Activated T-cell treated with anti-CD3 and anti-CD28 coated beads for 4 hours (primary cell): ENCODE measurements at places on chromosomes 6 and 20.

GRCh38 chr6:118080547-118080946 is 173.5 kb downstream of the SLC35F1 start:
- DNase-seq, result no peak

DNA sequence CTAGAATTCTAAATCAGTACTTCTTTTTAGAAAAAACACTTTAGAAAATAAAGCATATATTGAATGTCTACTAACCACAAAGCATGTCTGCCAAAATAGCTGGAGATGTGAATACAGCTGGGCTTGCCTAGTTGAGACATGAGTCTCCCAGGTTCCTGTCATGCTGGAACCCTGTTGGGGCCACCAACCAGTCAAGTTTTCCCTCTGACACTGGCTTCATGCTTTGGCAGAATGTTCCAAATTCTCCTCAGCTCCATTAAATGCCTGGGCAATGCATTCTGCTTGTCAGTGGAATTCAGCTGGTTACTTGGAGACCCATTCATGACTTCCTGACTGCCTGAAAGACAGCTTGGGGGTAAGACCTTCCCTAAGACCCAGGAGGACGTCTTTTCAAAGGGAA is 87.2 kb downstream of the PRND start:
- no peak for DNase-seq

- no peak for DNase-seq
Measured at GRCh38 chr6:27889275-27889627, 22.9 kb downstream of the OR2B2 start.

GRCh38 chr6:6494677-6495076 is 93.8 kb upstream of the LY86 start:
- DNase-seq, result no peak

GRCh38 chr6:33894438-33894837 is 90.6 kb upstream of the MLN start:
- no peak for DNase-seq

GRCh38 chr20:51803148-51803854 is 980 bp upstream of the SALL4 start:
- DNase-seq, result no peak

DNA sequence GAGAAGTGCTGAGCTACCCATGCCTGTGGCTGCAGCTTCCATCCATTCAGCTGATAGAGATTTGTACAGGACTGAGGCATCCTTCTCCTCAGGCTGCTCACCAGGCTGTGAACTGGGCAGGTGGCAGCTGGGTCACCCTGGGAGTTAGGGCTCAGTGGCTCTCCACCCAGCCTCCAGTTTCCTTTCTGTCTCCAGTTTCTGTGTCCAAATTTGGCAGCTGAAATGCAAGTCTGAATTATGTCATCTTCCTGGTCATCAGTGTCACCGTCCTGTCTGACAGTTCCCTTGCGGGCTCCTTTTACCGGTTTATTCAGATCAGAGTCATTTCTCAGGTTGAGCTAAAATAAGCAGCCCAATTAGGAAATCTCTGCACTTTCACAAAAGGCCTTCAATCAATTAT is 93.3 kb downstream of the EDN1 start:
- no peak for DNase-seq

- no peak for DNase-seq
Measured at GRCh38 chr6:36800223-36801076, 38.8 kb downstream of the CPNE5 start.

DNA sequence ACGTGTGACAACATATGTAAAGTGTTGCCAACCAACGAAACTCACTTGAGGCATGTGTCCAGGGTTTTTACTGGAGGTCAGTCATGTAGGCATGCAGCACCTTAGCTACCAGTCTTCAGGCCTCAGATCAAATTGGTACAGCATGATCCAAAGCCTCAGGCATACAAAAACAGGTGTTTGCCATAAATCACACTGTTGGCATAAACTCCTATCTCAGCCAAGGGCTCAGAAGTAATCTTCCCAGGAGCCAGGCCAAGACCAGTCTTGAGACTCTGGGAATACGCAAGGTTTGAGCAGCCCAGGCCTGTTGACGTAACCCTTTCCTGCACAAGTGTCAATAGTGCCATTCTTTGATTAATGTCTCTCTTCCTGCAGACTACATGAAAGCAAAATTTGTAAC is 163.5 kb downstream of the PRL start:
- DNase-seq, result no peak

- no peak for DNase-seq
Measured at GRCh38 chr20:63814891-63815614, 16.0 kb downstream of the ZBTB46 start.

DNA sequence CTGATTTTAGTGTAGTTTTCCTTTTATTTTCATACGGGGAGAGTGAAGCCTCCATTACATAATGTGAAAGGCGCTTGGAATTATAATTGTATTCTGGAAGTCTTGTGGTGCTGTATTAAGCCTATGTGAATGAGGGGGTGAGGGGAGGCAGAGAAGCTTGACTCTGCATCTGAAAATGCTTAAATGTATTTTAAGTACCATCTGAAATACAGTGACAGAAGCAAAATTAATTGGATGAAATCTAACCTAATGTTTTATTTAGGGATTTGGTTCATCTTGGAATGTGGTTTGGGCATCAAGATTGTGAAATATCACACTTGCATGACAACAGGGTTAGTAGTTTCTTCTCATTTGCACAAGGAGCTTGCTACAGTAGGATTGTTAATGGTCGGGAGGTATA is 41.2 kb downstream of the TMEM200A start:
- no peak for DNase-seq

- no peak for DNase-seq
Measured at GRCh38 chr6:31879901-31880300, 1.1 kb upstream of the SLC44A4 start.

DNA sequence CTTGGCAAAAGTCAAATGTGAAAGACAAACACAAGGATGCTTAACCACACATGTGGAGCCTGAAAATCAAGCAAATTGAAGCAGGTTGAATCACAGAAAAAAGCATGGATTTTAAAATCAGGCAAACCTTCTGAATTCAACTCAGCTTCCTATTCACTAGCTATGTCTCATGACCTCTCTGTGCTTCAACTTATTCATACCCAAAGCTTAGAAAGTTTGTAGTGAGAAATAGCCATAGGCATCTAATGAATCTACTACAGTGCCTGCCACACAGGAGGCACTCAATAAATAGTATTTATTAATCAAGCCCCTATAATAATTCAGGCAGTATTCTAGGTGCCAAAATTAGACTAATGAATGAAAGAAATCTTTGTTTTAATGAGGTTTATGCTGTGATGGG is 112.2 kb upstream of the TNFAIP3 start:
- no peak for DNase-seq

DNA sequence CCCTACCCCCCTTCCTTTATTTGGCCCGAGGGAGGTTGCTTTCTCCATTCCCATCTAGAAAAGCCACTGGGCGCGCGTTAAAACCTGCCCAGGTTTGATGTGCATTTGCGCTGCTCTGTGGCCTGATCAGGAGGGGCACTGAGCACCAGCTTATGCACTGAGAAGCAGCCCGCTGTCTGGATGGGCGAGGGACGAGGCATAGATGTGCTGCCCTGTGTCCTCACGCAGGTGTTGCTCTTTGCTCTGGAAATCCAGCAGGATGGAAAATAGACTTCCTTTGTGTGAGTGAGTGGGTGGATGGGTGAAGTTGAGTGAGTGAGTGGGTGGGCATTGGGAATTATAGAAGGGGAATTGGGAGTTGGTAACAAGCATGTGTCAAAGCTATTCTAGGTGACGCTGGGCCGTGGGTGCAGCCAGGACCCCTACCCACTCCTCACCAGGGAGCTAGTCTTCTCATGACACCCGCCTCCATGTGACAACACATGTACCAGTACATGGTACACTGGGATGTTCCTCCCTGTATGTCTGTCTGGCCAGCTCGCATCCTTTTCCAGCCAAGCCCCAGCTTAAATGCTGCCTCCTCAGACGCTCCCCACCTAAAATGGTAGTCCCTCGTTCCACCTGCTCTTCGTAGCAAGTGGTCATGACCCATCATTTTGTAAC is 162.6 kb downstream of the DTNBP1 start:
- DNase-seq, result no peak

- no peak for DNase-seq
Measured at GRCh38 chr6:110560239-110561007, 84.0 kb upstream of the SLC22A16 start.

DNA sequence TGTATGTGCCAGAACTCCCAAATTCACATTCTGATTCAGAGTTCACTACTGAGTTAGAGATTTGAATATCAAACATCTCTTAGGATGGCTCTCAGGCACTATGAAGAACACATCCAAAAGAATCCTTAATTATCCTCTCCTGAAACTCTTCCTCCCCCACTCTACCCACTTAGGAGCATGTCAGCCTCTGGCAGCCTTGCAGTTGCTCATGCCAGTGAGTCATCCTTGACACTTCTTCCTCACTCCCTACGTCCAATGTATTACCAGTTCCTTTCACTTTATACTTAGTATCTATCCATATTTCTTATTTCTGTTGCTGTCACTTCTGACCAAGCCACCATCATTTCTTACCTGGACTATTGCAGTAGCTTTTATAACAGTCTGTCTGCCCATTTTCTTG is 192.0 kb upstream of the IMPG1 start:
- no peak for DNase-seq

GRCh38 chr6:133551436-133551835 is 310.3 kb downstream of the EYA4 start:
- no peak for DNase-seq

DNA sequence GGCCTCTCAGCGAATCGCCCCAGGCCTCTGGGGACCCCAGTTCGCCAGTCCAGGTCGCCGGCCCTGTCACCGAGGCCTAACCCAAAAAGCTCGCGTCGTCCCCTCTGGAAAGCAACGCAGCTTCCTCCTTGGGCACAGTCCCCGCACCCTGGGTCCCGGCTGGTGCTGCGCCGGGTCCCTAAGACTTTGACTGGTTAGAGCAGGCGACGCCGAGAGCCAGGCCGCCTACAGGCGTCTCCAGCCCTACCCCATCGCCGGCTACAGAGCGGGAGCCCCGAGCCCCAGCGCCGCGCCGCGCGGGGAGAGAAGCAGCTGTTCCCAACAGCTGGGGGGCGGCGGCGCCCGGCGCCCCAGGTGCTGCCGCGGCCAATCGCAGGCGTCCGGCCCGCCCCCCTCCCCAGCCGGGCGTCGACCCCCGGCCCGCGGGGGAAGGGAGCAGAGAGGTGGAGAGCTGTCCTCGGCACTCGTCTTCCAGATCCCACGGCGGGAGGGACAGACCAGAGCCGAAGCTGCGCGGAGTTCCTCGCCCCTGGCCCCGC is 540 bp upstream of the RBM24 start:
- DNase-seq, result no peak

GRCh38 chr20:15542655-15543054 is 1030.6 kb downstream of the KIF16B start:
- DNase-seq, result no peak

DNA sequence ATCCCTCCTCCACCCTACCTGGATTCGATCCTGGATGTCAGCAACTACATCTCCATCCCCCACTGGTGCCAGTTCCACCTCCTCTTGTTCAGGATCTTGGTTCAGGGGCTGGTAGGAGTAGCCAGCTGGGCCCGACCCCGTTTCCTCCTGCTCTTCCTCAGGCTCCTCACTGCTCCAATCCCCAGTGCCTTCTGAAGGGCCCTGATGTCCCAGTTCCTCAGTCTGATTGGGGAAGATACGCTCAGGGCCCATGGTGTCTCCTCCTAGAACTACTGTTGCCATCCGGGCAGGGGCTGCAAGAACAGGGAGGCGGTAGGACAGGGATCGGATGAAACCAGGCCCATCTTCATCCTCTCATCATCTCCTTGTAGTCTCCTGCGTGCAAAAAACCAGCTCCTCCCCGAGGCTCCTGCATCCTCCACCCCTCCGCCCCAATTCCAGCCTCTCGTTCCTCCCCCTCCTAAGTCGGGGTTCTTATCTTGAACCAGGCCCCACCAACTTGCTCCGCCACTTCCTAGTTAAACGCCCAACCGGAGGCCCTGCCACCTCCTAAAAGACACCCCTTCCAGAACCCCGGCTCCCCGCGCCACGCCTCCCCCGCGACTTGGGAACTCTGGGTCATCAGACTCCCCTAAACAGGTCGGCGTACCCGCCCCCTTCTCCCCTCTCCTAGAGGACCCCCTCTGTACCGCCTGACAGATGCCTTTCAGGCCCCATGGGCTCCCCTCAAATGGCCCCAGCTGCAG is 476 bp downstream of the MEA1 start:
- DNase-seq, result no peak

GRCh38 chr20:1286267-1287024 is 20.4 kb downstream of the SNPH start:
- no peak for DNase-seq

DNA sequence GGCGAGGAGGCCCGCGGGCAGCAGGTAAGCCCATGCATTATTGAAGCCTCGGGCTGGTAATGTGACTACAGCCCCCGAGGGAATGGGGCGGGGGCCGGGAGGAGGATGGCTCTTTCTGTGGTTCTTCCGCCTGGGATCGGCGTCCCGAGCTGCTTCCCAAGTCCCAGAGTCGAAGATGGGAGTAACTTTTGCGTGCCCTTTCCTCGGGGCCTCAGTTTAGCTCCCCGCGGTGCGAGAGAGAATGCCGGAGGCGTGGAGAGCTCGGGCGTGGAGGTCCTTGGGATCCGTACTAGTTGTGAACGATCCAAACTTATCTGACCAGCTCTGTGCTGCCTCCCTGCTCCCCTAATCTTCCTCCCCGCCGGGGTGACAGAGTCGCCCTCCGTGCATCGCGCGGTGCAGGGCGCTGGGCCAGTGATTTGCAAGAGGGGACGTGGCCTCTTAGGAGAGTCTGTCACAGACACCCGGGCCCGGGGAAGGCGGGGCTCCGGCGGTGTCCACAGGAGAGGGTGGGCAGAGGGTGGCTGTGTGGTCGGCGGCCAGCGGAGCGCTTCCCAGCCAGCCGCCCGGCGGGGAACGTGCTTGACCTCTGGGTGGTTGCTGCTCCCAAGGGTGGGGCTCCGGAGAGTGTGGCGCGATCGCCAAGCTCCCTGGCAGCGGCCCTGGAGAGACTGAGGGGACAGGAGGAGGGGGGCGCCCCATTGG is 815 bp downstream of the UTRN start:
- DNase-seq, result peak; percentile 5

- no peak for DNase-seq
Measured at GRCh38 chr20:50344232-50345071, 153.8 kb downstream of the CEBPB start.

DNA sequence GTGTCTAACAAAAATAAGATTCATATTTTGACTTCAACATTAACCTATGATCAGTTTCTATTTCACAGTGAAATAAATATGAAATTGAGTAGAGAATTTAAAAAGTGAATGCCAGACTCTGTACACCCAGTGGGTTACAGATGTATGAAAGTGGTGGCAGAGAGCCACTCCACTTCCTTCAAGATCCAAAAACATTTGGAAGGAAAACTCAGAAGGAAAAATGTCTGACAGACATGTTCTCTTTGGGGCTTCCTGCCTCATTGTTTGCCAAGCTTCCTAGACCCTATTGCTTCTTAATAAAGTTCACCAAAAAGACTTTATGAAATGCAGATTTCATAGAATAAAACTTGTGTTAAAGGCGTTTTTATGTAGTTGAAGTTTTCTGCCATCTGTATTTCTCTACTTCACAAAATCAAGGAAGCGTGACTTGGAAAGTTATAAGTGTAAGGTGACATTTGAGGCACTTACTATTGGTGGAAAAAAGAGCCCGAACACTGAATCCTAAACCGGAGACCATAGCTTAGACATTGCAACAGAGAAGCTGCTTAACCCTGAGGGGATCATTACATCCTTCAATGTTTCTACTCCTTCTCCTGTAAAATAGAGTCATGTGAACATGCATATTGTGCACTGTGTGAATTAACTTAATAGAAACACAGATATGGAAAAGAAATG is 12.8 kb downstream of the HMGCLL1 start:
- DNase-seq, result no peak
